ENCODE measurements at places on chromosomes 16 and 17.

DNA sequence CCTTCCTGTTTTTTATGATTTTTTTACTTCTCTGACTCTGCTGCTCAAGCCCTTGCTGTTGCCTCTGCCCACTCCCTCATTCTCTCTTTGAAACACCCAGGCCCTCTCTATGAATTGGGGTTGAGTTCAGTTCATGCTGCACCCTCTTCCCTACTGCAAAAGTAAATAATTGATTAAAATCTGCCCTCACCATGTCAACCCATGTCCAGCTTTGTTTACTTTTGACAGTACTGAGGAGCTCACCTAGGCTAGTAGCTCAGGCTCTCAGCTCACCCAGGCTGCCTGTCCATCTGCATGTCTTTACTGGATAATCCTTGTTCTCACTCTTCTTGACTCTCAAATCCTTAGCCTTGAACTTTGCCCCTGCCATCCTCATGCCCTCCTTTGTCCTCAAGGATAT is 95.2 kb downstream of the SPACA3 start:
- no peak for DNase-seq

DNA sequence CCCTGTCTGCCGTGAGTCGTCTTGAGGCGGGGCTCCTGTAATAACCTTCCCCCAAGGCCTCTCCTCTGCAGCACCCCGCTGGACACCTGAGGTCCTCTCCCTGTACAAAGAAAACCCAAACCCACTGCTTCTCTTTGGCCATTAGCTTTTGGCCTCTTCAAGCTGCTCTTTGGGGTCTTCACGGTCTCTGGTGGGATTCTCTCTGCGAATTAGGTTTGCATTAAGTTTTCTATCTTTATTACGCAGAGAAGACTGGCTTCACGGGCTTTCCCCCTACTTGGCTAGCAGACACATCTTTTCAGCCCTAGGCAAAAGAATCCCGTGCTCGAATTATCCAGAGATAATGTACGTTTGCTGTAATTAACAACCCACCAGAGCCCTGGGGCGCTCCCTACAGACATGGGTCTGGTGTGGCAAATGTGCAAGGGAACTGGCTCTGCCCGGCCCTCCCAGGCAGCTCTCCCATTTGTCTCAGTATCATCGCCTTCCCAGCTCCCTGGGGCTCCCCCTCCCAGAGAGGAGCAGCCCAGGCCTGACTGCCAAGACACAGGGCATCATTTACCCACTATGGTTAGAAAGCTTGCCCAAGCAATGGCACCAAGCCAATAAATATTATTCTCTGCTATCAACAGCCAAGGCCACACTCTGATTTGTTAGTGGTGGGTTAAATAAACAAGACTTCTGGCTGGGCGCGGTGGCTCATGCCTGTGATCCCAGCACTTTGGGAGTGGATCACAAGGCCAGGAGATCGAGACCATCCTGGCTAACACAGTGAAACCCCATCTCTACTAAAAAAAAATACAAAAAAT is 24.7 kb upstream of the KLHDC4 start:
- no peak for DNase-seq

- DNase-seq = peak; percentile 55
These were observed 5.7 kb upstream of the SPNS2 start for GRCh38 chr17:4492721-4493561.

DNA sequence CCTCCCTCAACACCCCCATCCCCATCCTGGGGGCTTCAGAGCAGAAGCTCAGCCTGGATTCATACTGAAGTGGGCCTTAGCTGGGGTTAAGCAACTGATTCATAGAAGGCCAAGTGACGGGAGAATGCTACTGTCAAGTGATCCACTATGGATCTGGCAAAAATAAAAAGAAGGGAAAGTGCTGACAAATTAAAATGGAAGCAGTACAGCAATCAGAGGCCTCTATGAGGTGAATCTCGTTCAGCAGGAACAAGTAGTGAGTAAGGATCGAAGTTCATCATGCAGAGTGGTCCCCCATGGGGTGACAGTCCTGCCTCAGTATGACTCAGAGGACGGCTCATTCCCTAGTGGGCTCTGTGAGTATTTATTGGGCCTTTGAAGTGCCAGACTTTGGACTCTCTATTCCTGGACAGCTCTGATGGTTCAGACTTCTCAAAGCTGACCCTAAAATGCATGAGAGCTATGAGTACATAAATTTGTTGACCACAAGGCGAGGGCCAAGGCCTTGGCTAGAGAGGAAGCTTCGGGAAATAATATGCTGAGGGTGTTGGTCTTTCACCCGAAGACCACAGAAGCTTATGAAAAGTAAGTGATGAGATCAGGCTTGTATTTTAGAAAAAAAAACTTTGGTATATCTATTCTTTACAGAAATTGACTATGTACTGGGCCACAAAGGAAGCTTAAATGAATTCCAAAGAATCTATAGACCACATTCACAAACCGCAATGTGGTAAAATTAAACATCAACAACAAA is 5.3 kb upstream of the NSMCE1 start:
- DNase-seq = peak; percentile 52

- DNase-seq = no peak
These were observed 6.3 kb upstream of the ABCC1 start for GRCh38 chr16:15942931-15943690.

DNA sequence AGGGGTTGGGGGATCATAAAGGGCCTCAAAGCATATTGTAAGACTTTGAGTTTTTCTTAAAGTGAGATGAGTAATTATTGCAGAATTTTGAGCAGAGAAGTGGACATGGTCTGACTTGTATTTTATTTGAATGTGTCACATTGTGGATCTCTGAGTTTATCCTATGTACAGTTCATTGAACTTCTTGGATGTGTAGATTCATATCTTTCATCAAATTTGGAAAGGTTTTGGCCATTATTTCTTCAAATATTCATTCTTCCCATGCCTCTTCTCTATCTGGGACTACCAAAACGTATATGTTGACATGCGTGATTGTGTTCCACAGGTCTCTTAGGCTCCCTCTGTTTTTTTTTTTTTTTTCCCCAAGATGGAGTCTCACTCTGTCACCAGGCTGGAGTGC is 14.3 kb upstream of the DLX3 start:
- no peak for DNase-seq

DNA sequence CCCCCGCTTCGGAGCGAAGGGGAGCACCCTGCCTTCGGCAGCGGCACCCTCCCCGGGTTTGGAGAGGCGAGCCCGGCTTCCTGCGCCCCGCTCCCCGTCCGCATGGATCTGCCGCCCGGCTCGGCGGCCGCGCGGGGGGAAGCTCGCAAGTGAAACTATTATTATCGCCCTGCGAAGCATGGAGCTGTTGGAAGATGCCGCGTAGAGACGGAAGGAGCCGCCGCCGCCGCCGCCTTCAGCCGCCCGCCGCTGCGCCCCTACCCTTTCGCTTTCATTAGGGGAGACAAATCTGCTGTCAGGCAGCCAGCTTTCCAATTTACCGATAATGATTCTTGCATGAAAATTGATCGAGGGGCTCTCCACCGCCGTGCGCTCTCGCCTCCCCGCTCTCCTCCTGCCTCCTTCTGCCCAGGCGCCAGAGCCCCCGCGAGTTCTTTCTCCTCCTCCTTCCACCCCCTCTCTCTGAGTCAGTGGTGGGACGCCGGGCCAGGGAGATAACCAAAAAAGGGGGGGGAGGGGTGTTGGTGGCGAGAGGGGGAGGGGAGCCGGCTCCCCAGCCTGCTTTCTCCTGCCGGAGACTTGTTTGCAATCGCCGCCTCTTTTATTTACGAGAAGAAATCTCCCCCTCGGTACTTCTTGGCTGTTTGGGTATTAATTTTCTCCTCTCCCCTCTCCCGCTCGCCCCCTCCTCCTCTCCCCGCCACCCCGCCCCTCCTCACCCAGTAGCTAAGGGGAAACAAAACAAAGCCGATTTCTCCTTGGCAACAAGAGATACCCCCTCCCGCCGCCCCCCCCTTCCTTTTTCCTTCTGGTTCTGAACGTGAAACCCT is 58.0 kb upstream of the GSE1 start:
- DNase-seq = no peak

- no peak for DNase-seq
These were observed 11.2 kb downstream of the MAP3K14 start for GRCh38 chr17:45305530-45306087.

- peak; percentile 10 for DNase-seq
These were observed 57.9 kb downstream of the AKAP1 start for GRCh38 chr17:57142925-57143324.

DNA sequence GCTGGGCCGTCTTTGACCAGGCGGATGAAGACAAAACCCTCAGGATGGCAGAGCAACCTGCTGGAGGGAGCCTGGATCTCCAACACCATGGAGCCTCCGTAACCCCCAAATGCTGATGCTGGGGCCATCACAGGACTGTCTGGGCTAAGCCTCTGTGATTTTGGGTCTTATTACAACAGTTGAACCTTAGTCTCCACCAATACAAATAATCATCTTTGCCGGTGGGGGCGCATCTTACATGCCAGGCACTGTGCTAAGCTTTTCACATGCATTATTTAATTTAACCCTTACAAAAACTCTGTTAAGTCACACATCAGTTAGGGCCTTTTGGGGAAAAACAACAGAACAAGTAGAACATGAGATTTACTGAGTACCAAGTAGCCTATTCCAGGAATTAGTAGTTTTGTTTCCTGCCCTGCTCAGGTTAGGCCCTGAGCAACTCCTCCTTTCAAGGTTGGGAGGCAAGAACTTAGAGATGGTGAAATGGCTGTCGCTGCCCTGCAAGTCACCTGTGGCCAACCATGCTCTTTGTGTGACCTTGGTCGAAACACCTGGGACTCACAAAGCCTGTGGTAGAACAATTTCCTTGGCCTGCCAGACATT is 8.9 kb upstream of the ITGAM start:
- no peak for DNase-seq

DNA sequence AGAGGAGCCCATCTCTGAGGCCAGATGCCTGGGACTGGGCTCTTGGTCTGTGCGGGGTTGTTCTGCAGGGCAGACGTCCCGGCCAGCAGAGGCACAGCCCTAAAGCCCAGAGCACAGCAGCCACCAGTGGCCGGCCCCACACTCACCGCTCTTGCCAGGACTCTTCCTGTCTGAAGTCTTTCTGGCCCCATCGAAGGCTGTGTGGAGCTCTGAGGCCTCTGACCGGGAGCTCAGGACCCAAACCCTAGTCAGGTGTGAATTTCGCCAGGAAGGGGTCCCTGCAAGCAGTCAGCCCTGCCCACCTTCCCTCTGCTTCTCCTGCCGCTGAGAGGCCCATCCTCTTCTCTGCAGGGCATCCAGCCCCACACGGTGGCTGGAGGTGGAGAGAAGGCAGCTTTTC is 10.7 kb downstream of the ACSF3 start:
- DNase-seq = no peak

DNA sequence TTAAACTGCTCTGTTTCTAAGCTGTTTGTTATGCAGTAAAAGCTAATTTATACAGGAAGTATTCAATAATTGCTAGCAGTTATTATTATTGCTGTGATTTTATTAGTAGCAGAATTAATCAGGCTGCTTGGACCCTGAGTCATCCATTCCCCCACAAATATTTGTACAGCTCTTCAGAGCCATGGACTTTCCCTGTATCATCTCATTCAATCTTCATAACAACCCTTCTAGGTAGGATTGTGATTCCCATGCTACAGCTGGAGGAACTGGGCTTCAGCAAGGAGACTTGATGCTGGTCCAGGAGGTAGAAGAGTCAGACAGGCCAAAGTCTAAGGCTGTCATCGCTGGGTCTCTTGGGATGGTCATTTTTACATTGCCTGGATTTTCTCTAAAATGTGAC is 208.3 kb downstream of the C16orf95 start:
- DNase-seq = no peak

GRCh38 chr17:7465597-7466275 is 13.7 kb downstream of the ZBTB4 start:
- DNase-seq = no peak

DNA sequence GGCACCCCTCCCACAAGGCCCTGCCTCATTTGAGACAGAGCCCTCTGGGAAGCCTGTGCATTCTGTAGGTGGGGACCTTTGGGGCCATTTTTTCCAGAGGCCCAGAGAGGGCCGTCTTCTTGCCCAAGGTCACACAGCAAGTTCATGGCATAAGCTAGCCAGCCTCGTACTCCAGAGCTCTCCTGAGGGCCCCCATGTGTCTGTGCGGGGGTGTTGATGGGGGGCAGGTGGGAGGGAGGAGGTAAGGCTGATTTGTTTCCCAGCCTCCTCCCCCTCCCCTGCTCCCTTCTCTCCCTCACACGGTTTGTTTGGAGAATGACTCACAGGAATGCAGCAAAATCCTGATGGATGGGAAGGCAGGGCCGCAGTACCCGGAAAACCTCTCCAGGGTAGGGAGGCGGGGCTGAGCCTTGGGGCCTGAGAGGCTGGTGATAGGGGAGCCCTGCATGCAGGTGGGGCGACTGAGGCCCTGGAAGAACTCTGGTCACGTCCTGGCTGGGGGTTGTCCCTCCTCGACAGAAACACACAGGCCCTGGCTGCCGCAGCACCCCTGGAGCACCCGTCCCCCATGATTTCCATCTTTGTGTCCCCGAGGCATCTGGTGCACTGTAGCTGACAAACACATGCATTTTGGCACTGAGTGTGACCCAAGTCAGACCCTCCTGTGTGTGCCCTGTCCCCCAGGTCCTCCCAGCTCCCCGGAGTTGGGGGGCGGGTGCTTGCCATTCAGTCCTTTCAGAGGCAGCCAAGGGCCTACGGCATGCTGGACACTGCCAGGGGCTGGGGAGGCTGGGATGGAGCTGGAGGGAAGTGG is 29.7 kb downstream of the RAI1 start:
- peak; percentile 68 for DNase-seq

DNA sequence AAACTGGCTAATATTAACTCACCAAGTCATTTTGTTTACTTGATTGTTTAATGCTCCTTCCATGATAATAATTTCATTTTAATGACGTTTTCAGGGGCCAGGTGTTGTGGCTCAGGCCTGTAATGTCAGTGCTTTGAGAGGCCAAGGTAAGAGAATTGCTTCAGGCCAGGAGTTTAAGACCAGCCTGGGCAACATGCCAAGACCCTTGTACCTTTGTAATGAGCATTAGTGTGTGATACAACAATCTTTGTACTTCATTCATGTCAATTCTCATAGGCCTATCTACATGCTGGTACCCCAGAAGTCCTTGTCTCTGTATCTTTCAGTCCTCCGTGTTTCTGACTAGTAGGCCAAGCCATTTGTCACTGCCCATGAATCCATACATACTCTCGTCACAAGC is 296.9 kb downstream of the ZFHX3 start:
- DNase-seq = no peak

DNA sequence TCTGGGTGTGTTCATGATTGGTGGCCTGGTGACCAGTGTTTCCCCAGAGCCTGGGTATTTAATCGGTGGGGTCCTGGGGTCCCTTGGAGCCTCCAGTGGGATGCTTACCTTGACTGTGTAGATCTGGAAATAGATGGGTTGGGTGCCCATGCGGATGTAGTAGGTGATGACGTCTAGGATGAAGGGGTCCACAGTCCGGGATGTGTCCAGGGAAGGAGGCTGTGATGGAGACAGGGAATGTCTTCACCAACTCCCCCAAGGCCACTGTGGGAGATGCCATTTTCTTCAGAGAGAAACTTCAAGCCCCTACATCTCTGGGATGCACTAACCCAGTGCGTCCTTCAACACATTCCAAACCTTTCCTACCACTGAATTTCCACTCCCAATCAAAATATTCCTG is 24.1 kb upstream of the MFSD6L start:
- DNase-seq = no peak

- DNase-seq = no peak
These were observed 4.7 kb downstream of the ITGAE start for GRCh38 chr17:3796110-3796821.
